ENCODE measurements at places on chromosomes 4 and X.

- no peak for DNase-seq
Measured at GRCh38 chrX:108438110-108438623, at the start of gene COL4A6. TSS of gene COL4A6 (minus strand) at chrX:108438422. CDS start at chrX:108438196, 226 bp downstream.

DNA sequence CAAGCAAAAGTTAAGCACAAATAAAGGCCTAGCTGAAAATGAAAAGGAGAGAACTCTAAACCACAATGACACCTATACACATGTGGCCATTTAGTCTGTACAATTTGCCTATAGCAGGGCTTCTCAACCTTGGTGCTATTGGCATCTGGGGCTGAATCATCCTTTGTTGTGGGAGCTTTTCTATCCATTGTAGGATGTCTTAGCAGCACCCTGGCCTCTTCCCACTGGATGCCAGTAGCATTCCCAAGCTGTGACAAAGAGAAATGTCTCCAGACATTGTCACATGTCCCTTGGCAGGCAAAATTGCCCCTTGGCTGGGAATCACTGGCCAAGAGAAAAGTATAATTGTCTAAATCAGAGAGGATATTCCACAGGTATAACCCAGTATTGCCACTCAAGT is 13.5 kb upstream of the PRPS2 start:
- no peak for DNase-seq

DNA sequence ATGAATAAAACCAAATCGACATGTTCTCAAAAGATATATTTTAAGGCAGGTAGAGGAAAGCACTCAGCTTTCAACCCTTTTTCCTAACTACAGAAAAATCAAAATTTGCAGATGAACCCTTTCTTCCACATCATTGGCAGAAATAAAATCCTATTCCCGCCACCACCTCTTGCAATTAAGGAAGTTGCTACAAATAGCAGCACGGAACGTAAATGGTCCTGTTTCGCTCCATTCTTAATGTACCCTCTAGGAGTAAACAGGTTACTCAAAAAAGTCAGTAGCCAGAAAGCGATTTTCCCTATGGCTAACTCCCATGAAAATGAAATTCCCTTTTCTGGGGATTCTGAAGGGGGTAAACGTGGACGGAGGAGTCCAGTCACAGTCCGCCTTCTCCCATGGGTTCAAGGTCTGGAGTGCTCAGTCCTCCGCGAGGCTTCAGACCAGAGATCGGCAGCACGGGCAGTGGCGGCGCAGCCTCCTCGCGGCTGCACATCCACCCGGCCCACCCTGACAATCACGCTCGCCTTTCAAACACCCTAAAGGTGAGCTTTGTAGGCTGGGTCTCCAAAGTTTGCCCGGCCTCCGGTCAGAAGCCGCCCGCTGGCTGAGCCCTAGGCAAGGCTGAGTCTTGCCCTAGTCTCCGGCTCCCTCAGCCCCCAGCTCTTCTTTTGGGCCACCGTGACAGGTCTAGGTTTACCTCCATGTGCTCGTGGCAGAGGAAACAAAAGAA is 1.8 kb downstream of the ATP11C start:
- DNase-seq, result no peak

DNA sequence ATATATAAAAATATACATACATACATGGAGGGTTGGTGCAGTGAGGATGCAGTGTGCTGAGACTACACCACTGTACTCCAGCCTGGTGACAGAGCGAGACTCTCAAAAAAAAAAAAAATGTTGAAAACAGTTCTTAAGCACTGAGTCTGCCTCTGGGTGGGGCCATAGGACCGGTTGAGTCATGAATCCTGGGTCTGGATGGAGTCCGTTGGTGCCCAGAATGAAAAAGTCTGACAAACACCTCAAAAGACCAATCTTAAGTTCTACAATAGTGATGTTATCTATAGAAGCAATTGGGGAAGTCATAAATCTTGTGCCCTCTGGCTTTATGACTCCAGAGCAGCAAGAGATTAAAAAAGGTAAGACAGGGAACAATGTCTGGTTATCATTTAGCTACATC is 70.4 kb downstream of the FGFBP1 start:
- DNase-seq, result no peak

DNA sequence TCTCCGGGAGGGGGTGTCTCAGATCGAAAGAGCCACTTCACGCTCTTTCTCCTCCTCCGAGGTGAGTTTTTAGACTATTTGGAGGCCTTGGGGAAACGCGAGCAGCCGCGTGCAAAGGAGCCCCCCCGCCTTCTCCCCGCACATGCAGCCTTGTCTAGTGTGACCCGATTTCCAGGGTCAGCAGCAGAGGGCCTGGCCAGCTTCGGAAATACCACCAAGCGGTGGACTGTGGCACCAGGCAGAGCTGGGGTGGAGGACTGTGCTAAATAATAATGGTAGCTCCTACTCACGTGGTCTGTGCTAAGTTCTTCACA is 79.3 kb upstream of the BCOR start:
- DNase-seq, result no peak

DNA sequence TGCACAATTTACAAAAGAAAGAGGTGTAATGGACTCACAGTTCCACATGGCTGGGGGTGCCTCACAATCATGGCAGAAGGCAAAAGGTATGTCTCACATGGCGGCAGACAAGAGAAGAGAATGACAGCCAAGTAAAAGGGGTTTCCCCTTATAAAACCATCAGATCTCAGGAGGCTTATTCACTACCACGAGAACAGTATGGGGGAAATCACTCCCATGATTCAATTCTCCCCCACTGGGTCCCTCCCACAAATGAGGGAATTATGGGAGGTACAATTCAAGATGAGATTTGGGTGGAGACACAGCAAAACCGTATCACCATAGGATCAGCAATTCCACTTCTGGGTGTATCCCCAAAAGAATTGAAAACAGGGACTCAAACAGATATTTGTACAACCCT is 97.5 kb upstream of the STX18 start:
- DNase-seq, result no peak

DNA sequence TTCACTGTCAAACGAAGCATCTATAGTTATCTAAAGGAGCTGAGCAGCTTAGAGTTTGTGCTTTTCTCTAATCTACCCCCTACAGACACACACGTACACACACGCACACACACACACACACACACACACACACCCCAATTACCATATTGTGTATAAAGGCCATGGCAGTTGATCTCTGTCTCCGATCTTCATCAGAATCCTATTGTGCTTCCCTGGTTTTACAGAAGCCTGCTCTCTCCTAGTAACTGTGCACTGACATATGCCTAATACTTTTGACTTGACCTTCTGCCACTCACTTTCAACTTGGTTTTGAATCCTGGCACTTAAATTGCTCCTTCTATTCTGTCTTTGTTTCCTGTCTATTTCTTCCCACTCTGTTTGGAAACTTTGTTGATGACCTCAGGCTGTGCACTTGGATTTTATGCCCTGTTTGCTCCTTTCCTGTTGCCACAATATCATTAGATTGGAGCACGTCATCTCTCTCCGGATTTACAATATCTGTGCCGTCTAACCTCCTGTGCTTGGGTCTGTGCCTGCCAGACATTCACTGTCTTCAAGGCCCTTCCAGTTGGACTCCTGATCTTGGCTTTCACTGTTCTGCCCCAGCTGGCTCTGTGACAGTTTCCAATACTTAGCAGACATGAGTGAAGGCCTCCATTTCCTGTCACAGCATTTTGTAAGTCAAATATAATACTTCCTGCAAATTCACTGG is 928.1 kb downstream of the FAT4 start:
- no peak for DNase-seq

Data from CD4-positive, alpha-beta T cell treated with Interleukin-6 at 100 ng/mL for 8 hours (primary cell).